ENCODE measurements at places on chromosomes 2 and 18. TPM values are rescaled to one million over a fixed set of nuclear protein-coding genes. Genes with fewer than 3 reads are reported as not detected.

DNA sequence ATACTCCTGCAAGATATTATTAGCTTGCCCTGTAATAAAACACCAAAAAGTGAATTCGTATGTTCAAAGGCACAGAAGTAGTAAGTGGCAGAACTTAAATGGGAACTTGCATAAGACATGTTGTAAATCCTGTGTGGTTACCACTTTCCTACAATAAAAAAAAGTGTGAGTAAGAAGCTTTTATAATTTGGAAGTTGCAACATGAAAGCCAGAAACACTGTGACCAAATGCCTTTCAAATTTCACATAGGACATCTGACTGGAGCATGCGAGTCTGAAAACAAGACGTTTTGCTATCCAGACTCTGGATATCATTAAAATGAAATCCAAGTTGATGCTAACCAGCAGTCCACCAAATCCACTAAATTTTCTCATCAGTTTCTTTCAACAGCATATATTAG, 886.2 kb upstream of the NRXN1 start:
- DNase-seq, result no peak

Gene ACTG2
- total RNA-seq, result 3,506 TPM

Gene GAL3ST2
- 42.4 TPM for total RNA-seq

Gene RHBDD1
- 30.5 TPM for total RNA-seq
